ENCODE measurements at places on chromosomes 12 and 14.

DNA sequence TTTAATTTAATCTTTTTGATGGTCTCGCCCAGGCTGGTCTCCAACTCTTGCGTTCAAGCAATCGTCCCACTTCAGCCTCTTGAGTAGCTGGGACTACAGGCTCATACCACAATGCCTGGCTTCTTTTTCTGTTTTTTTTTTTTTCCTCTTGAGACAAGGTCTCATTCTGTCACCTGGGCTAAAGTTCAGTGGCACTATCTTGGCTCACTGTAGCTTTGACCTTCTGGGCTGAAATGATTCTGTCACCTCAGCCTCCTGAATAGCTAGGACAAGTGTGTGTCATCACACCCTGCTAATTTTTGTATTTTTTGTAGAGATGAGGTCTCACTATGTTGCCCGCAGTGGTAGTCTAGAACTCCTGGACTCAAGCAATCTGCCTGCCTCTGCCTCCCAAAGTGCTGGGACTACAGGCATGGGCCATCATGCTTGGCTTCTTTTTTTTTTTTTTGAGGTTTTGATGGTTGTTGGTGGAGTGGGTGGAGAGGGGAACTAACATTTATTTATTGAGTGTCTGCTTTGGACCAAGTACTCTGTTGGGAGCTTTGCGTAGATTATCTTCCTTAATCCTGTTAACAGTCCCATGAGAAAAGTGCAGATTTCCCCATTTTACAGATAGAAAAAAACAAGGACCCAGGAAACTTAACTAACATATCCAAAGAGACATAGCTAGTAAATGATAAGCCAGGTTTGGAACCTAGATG, 102.0 kb downstream of the DIP2B start:
- DNase-seq = no peak

GRCh38 chr12:116382686-116383530, 105.4 kb upstream of the MED13L start:
- DNase-seq = no peak

DNA sequence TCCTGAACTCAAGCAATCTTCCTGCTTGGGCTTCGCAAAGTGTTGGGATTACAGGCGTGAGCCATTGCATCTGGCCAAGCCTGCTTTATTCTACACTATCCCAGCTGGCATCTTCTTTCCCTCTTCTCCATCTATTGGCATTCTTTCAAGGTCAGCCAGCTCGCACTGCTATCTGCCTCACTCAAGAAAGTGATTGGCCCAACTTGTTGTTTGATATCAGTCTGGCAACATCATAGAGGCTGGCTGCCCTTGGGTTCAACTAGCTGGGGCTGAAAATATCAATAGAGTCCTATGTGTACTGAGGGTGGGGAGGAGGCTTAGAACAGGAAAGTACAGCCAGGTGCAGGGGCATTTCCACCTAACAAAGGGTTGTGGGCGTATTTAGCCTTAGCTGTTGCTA, 17.1 kb downstream of the GMFB start:
- no peak for DNase-seq

GRCh38 chr14:39861696-39862095, 429.5 kb upstream of the FBXO33 start:
- no peak for DNase-seq

- no peak for DNase-seq
These were observed 15.4 kb downstream of the PDE1B start for GRCh38 chr12:54564768-54565167.
